Common myeloid progenitor, CD34-positive (primary cell): ENCODE measurements at places on chromosomes 2 and 18.

DNA sequence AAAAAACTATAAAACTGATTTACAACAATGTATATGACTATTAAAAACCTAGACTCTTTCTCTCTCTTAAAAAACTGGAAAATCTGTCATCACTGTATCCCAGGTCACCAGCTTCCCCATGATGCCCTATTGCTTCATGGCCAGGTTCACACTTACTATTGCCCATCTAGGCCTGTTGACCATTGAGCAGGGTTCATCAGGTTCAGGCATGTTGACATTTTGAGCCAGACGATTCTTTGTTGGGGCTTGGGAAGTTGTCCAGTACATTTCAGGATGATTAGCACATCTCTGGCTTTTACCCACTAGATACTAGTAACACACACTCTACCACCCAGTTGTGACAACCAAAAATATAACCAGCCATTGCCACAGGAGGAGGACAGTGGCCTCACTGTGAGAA, 26.9 kb upstream of the RAB27B start:
- DNase-seq: no peak

DNA sequence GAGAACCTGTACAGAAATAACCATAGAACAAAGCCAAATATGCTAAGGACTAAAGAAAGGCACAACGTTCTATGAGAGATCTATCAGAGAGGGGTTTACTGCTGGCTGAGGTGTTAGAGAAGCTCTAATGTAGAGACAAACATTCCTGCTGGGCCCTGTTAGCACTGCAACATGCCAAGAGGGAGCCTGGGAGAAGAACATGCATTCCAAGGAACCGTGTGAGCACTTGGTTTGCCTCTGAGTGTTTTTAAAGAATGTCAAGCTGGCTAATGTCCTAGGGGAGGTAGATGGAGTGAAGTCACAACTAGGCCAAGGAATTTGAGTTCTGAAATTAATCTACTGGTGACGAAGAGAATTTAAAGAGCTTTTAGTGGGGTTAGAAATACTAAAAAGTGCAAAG, 384.3 kb upstream of the LYPD1 start:
- no peak for DNase-seq

DNA sequence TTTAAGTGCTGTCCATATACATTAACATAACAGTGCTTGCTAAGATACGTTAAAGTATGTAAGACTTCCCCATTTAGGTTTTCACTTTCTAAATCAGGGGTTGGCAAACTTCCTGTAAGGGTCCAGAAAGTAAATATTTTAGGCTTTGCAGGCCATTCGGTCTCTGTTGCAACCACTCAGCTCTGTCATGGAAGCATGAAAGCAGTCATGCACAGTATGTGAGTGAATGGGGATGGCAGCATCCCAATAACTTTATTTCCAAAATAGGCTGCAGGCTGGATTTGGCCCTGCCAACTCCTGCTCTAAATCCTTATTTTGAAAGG, 128.7 kb downstream of the PLA2R1 start:
- DNase-seq: peak; percentile 74

DNA sequence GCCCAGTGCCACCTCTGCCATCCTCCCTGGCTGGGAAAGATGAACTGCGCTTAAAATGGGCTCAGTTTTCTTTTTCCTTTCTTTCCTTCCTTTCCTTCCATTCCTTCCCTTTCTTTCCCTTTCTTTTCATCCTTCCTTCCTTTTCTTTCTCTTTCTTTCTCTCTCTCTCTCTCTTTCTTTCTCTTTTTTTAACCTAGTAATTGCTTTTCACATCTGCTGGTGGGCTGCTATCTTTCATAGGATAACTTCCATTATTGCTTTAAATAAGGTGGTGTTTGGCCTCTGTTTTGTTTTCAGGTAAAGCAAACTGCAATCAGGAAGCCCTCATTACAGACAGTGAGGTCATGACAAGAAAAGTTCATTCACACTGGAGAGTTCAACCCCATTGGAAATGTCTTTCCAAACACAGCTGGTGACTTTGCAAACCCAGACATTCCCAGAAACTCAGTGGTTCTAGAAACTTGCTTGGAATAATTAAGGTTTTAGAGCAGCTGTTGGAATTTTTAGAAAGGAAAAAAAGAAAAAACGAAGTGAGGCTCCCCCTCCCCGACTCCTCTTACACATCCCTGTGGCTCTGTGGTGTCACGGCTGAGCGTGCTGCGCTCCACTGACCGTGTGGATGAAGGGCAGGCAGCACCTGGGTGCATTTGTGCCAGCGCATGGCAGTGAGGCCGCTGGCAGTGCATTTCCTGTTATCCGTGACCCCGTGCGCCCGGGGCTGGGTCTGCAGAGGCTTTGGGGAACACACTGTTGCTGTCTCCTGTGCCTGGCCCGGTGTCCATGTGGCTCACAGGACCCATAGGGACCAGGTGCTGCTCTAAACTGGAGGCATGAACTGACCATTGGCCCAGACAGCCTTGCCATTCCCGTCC, 76.9 kb downstream of the MBP start:
- no peak for DNase-seq

- DNase-seq: no peak
Observed at GRCh38 chr18:4352746-4353551, 102.2 kb downstream of the DLGAP1 start.

GRCh38 chr2:111668274-111668616, 215.7 kb downstream of the ANAPC1 start:
- no peak for DNase-seq

GRCh38 chr18:68666381-68666780, 48.5 kb downstream of the TMX3 start:
- DNase-seq: no peak

- DNase-seq: no peak
Observed at GRCh38 chr18:62844850-62845643, 129.7 kb downstream of the PHLPP1 start.

GRCh38 chr18:56789004-56789888, 138.1 kb downstream of the WDR7 start:
- peak; percentile 16 for DNase-seq

GRCh38 chr2:63780518-63781155, 61.1 kb upstream of the UGP2 start:
- no peak for DNase-seq

GRCh38 chr18:22556222-22557167, 138.8 kb upstream of the CTAGE1 start:
- DNase-seq: no peak

DNA sequence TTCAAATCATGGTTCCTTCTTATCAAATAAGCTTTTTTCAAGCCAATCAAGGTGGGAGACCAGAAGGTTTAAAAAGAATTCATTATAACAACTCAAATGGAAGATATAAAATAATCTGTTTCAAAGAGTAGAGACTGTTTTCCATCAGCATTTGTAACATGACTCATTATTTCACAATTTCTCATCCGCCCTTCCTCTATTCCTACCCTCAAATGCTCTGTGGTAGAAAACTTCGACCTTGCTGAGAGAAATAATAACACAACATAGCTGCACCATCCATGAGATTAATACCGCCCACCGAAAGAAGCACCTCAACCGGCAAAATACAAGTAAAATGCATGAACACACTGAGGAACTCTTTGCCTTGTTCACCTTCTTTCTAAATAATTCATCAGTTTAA, 2039.2 kb upstream of the CELF4 start:
- peak; percentile 1 for DNase-seq

DNA sequence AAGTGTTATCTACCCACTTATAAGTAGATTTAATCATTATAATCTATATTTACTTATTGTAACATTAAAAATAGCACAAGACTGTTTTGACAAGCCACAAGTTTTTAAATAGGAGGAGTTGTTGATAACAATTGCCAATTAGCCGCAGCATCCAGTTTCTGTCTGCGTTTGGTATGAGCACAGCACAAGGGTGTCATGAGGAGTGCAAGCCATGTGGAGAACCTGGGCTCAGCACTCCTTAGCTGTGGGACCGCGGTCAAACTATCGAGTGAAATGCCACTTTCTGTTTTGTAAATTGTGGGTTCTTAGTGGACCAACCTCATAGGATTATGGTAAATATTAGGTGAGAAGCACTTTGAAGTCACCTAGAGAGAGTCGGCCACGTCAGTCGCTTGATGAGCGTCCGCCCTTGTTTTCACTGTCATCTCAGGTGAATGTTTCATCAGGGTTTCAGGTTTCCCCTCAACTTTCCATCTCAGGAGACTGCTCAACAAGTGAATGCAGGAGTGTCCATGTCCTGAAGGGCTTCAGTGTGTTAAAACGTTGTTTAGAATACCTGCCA, 294.5 kb downstream of the ZNF407 start:
- DNase-seq: no peak

DNA sequence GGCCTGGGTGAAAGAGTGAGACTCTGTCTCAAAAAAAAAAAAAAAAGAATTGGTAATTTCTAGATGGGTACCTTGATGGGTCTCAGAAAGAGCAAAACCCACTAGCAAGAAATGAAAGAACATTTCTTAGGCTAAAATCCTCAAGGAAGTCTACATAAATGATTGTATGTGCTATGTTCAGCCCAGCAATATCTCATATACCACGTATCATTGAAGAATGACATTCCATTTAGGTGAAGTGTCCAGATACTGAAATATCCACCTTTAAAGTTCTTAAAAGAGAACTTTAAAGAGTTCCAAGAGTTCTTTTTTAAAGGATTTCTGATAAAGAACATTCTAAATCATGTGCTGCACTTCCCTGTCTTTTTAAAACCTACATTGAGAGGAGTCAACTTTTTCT, 19.2 kb downstream of the NRP2 start:
- DNase-seq: no peak

DNA sequence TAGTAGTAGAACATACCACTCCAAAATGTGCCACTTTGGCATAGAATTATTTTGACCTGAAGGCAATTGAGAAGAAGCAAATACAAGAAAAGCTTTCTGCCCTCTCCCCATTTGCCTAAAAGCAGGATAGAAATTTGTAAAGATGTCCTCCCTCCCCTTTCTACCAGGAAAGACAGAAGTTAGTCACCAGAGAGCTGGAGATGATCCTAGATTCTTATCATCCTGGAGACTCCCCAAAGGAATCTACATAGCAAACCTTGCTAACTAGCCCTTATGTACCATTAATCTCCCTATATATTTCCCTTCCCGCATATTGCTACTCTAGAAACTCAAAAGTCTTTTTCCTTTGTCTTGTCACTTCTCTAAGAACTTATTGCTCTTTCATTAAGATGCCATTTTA, 12.6 kb upstream of the TMEM37 start:
- no peak for DNase-seq

GRCh38 chr2:65658881-65659280, 226.5 kb upstream of the SPRED2 start:
- no peak for DNase-seq

- DNase-seq: peak; percentile 42
Observed at GRCh38 chr2:74267068-74267467, 68.7 kb downstream of the MTHFD2 start.

- DNase-seq: no peak
Observed at GRCh38 chr2:238518172-238518820, 91.6 kb downstream of the ASB1 start.

DNA sequence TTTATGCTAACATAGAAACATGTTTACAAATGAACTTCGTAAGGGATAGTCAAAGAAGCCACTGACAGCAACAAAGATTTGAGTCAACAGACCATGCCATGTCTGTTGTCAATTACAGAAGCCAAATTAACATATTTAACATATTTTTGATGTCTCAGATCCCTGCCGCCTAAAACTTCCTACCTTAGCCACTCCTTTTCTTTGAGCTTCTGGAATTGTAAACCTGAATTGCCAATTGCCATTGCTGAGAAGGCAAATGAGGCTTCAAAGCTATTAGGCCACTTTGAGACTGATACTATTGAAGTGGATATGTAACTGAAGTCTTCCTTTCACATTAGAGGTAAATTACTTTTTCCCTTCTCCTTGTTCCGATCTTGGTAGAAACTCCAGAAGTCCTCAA, 66.0 kb upstream of the DSEL start:
- no peak for DNase-seq

GRCh38 chr18:79819968-79820351, 22.2 kb downstream of the KCNG2 start:
- peak; percentile 95 for DNase-seq

GRCh38 chr2:217909156-217909820, 93.5 kb downstream of the TNS1 start:
- DNase-seq: no peak

GRCh38 chr2:25426326-25426725, 84.6 kb upstream of the DNMT3A start:
- no peak for DNase-seq
